GM19239 (cell line): ENCODE measurements at places on chromosomes 3 and 15.

DNA sequence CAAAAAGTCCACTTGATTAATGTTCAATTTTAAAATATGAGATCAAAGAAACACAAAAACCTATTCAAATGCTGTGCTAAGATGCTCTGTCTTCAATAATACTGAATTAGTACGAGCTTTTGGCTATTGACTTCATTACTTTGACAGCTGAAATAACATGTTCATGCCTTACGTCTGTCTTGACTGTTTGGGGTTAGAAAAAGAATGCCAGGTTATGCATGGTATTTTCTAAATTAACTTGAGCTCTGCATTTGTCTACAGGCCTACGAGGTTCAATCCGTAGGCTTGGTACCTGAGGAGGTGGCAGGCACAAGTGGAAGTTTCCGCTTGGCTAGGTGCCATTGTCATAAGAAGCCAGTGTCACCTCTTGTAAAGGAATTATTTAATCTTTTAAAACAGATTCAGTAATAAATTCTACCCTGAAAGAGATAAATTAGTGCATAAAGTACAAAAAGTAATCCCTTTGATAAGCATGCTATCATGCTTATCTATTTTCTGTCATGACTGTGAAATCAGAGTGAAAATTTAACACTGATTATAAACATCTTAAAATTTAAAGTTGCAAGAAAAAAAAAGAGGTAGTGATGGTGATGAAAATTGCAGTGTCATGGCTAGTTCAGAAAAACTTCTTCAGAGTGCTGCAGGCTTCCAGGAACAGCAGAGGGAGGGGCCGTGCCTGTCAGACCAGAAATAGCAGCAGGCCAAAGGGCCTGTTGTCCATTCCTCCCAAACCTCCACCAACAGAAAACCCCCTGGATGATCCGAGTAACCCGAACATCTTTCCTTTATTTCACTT lies 115.7 kb downstream of the ARRDC4 start:
- no peak for DNase-seq

GRCh38 chr3:130755666-130756065 lies 9.0 kb upstream of the PIK3R4 start:
- DNase-seq = no peak

- DNase-seq = peak; percentile 36
Observed at GRCh38 chr15:79035111-79035601, 55.4 kb downstream of the RASGRF1 start.

DNA sequence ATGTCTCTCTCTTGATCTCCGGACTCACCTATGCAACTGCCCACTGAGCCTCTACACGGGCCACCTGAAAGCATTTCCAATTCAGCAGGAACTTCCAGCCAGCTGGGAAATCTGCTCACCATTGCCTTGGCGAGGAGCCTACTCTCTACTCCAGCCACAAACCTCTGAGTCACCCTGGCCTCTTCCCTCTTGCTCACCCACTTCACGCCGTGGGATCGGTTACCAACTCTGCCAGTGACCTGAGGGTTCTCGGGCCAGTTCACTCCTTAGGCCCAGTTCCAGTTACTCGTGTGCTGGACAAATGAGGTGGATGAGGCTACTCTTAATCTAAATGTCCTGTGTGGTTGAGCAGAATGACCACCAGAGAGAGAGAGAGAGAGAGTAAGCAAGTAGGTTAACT lies 70.1 kb downstream of the CEMIP start:
- DNase-seq = no peak

- DNase-seq = peak; percentile 36
Observed at GRCh38 chr3:180267202-180267843, 230.6 kb upstream of the PEX5L start.

DNA sequence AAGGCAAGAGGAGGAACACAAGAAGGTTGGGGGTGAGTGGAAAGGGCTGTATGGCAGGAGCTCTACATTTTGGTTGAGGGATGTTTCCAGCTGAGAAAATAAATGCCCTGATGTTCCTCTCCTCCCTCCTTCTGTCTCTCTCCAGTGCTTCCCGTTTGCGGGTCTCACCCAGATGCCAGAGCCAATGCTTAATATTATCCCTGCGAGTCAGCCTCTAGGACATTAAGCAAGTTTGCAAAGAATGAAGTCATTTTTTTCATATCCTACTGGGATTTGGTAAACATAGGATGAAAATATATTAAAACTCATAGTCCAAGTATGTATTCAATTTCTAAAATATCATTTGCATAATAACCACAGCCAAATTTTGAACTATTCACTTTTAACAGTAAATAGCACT lies 295.9 kb downstream of the CADM2 start:
- DNase-seq = no peak

- no peak for DNase-seq
Observed at GRCh38 chr15:89018207-89018606, 70.0 kb upstream of the ABHD2 start.

GRCh38 chr15:64636556-64636955 lies 138.8 kb downstream of the RBPMS2 start:
- no peak for DNase-seq

GRCh38 chr15:68674975-68675374 lies 96.2 kb downstream of the CORO2B start:
- no peak for DNase-seq

- DNase-seq = no peak
Observed at GRCh38 chr3:8702560-8702959, 31.0 kb upstream of the CAV3 start.

DNA sequence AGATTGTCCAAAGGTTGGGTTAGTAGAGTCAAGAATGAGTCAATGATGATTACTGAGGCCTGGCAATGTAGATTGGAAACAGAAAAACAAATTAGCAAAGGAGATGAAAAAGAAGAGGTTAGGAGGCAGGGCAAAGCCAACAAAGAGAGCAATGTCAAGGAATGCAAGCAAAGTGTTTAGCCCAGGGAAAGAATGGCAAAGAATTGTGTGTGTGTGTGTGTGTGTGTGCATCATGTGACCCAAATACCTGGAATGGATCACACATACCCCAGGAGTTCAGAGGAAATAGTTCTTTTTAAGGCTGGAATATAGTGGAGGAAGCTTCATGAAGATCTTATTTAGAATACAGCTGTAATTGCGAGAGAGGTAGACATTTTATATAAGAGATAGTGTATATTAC lies 831.7 kb upstream of the ARPP21 start:
- no peak for DNase-seq

- DNase-seq = no peak
Observed at GRCh38 chr3:127325629-127325961, 37.7 kb upstream of the PRR20G start.

DNA sequence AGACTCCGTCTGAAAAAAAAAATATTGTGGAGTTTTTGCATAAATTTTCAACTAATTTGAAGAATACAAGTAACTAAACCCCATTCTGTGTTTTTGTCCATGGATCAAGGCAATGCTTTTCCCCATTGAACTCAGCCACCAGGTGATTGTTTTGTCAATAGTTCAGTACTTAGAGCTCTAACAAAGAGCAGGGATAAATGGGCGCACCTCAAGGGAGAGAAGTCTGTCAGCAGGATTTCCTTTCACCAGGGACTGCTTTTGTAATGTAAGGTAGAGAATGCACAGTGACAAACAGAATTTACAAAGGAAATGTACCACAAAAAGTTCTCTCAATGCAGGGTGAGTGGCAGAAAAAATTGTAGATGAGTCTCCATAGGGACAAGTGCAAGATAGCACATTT lies 10.8 kb upstream of the ATP13A5 start:
- no peak for DNase-seq

DNA sequence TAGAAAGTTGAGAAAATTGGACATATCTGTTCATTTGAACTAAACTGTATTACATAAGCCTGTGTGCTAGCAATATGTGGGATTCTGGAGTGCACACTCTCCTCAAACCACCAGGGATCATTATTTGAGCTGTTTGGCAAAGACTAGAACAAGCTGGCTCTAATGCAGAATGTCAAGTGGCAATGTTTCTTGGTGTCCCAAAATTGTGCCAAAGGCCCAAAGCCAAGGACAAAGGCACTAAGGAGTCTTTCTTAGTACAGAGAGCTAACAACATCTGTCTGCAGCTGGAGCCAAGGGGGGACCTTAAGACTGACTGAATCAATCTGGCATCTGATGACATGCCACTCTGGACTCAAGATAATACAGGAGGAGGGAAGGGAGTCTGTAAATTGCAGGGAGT lies 76.7 kb upstream of the STRIT1 start:
- DNase-seq = no peak

- no peak for DNase-seq
Observed at GRCh38 chr3:135989242-135989641, 23.7 kb downstream of the PPP2R3A start.

DNA sequence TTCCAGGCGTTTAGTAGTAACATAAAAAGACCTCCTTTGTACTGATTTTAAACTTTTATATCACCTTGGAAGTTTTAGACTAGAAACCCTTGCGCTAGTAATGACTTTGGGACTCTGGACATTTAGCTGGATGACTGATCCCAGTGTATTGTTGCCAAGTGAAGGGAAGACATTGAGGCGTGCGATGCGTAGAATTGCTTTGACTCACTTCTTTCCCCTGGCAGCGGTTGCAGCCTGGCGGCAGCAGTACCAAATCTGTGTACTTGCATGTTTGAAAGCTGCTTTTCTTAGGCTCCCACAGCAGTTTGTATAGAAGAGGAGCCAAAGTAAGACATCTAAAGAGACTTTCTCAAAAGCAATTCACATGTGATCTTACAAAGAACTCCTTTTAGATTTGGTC lies 151.6 kb downstream of the BBX start:
- no peak for DNase-seq

GRCh38 chr15:62362608-62363007 lies 197.5 kb upstream of the C2CD4B start:
- no peak for DNase-seq

- peak; percentile 52 for DNase-seq
Observed at GRCh38 chr3:11718637-11719405, 75.1 kb upstream of the VGLL4 start.
